ENCODE measurements at places on chromosomes 6 and 20. TPM values are rescaled to one million over a fixed set of nuclear protein-coding genes. Genes with fewer than 3 reads are reported as not detected.

EBF4 gene
- total RNA-seq: not detected

DNA sequence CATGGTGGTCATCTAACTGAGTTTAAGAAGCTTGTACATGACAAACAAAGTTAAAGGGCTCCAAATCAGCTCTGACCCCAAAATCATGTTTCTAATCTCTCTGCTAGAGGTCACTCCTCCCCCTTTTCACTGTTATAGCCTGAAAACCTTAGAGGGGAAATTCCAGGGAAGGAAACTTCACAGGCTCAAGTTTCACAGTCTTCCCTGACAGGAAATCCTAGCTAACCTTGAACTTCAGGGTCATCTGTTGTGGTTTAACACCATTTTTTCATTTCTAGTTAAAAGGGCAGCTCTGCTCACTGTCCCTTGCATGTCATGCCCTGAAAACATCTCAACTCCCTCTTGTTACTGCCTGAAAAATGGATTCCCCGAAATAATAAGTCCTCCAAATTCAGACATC is 104.4 kb upstream of the BMP2 start:
- no peak for DNase-seq

CST7 gene
- total RNA-seq: not detected

ANKRD66 gene
- not detected for total RNA-seq

Data from HepG2 (cell line).